ENCODE measurements at places on chromosomes 13 and 19.

DNA sequence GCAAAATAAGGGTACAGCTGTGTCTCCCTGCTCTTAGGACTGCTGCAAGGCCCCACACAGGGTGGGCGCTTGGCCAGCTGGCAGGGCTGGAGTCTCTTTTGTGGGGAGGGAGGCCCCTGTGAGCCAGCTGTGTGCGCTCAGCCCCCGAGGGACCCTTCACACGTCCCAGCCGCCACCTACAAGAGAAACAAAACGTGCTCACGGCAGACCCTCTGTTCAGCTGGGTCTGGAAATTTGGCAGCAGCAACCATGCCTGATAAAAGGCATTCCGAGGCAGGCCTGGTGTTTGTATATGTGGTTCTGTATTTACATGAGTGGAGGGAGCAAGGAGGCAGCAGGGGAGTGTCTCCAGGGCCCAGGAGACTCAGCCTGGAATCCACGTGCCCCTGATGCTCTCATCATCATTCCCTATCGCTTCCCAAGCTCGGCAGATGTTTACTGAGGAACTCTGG is 49.7 kb downstream of the CRTC1 start:
- no peak for DNase-seq

- no peak for DNase-seq
These were observed 13.0 kb upstream of the SOX1 start for GRCh38 chr13:112053744-112054615.

DNA sequence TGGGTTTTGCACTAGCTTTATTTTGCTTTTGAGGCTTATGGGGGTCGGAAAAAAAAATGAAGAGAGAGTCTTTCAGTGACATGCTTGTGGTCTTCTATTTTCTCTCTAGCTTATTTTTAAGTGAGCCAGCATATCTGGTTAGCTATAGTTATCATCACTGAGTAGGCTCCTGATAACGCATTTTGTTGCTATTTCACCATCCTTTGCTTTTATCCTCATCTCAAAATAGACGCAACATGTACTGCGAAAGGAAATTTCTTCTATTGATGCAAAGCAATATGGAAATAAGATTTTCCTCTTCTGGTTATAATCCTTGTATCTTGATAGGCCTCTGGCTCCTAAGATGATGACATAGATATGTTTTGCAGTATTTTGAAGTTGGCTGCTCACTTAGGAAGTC is 273.8 kb downstream of the OXGR1 start:
- no peak for DNase-seq

DNA sequence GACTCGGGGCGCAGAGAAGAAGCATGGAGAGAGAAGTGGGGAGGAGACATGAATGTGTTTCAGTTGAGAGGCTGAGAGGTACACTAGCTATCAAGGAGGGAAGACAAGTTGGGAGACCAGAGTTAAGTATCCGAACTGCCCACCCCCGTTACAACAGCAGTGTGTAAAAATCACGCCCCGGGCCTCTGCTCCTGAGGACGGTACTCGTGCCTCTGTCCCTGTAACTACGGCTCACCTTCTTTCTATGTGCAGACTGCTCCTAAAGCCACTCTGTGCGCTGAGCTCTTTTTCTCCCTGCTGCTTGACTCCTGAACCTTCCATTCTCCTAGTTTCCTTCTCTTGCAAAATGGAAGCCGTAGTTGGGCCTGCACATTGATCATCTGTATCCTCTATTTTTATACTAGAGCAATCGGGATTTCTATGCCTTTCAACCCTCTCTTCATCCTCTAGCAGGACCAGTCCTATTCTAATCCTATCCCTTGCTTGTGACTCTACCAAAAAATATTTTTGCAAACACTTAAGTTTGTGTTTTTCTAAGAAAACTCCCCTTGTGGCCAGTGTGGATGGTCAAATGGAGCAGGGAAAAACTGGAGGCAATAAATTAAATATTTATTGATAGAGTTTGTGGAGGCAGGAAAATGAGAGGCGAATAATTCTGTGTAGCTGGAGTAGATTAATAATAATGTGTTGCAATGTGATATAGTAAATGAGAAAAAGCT is 569 bp downstream of the POLR1D start:
- DNase-seq = no peak

DNA sequence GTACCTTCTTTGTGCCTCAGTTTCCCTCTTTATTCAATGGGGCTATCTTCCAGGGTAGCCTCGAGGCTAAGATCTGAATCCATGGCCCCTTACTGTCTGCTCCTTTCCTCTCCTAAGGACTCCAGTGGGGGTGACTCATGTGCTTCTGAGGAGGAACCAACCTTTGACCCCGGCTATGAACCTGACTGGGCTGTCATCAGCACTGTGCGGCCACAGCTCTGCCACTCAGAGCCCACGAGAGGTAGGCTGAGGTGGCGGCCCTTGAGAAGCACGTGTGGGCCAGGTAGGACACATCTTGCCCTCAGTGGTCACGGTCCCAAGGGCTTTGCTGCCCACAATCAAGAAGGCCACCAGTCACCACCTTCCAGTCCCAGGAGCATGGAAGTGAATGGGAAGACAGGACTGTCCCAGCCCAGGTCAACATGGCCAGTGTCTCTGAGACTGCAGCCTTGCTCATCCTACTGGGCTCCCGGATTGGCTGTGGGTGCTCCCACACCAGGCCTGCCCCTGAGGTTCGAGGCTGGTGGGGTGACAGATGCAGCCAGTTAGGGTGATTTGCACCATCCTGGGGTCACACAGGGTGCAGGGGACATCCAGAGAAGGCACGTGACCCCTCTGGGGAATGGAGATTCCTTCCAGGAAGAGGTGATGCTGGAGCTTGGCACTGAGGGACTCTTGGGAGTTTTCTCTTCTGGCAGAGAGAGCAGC is 2.8 kb downstream of the TBC1D17 start:
- no peak for DNase-seq

- DNase-seq = peak; percentile 91
These were observed 18.8 kb downstream of the RFX1 start for GRCh38 chr19:13987101-13987890.

DNA sequence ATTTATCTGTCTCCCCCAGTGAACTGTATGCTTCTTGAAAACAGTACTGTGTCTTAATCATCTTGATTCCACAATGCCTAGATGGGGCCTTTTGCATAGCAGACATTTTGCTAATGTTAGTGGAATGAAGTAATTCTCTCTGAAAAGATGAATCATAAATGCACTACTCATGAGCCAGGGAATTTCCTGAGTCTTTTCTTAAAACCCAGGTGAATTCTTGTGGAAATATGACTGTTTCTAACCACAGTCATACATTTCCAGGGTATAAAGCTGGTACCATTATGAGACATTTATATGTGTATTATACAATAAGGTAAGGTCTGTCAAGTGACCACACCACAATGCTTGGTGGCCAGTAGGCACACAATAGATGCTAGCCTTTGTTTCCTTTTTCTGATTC is 5.5 kb upstream of the KCTD4 start:
- no peak for DNase-seq

- DNase-seq = no peak
These were observed 253.3 kb downstream of the KCNRG start for GRCh38 chr13:50268500-50268899.

DNA sequence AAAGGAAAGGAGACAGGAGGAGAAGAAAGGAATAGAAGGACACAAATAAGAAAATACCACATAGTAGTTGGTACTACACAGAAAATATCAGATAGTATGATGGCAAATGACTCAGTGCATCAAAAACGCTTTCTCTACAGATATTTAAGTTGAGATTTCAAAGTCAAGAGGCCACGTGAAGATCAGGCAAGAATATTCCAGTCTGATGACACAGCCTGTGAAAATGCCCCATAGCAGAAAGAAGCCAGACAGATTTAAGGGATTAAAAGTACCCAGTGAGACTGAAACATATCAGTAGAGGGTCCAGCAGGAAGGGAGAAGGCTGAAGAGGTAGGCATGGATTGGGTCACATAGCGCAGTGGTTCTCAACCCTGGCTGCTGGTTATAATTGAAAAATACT is 113.7 kb downstream of the VWA8 start:
- no peak for DNase-seq

DNA sequence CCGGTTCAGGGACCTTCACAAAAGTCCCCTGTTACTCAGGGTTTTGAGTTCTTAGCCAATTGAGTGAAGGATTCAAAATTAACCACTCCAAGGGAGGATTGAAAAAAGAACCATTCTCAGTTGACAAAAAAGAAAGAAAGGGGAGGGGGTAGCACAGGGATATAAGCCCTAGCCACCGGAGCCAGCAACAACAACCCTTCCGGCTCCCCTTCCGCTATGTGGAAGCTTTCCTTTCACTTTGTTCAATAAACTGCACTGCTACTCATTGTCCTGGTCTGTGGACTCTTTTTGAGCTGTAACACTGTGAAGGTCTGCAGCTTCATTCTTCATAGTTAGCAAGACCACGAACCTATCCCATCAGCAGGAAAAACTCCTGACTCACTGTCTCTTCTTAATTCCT is 1488.1 kb upstream of the PRR20A start:
- no peak for DNase-seq

DNA sequence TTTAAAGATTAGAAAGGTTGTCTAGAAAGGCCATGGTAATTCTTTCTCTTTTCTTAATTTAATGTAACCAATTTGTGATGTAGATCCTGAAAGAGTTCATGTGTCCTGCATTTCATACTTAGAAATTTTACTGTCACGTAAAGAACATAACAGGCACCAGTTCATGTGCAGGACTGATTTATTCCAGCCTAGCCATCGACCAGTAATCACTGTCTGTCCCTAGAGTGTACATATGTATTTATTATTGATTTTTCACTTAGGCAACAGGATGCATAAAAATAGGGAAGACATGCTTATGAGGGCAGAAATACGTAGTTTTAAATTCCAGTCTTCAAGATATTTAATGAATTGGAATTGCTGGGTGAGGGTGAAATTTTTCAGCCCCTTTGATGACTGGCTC is 37.6 kb downstream of the TDRD12 start:
- DNase-seq = no peak

DNA sequence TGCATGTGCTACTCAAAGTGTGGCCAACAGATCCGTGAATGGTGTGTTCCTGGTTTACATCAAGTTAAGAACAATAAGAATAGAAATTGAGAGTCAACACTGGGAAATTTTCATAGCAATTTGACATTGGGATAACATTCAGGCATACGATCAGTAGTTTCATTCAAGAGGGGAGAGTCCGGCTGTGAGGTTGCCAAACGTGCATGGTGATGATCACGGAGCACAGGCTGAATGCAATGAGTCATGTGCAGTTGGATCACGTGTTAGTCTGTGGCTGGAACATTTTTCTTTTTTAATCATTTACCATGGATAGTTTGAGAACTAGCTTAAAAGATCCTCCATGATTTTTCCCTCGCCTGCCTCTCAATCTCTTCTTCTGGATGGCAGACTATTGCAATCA is 2.5 kb upstream of the DCT start:
- DNase-seq = no peak

DNA sequence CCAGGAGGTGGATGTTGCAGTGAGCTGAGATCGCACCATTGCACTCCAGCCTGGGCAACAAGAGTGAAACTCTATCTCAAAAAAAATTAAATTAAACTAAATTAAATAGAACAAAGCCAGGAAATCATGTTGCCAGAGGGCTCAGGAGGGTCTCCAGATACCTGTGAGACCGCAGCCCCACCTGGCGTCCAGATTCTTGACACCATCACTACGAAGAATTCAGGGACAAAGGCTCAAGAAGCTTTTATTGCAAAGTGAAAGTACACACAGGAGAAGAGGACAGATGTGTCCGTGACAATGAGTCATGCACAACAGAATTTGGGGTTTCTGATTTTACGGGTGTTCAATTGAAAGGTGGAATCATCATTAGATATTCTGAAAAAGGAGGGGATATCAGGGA is 76.6 kb downstream of the STOML3 start:
- no peak for DNase-seq

DNA sequence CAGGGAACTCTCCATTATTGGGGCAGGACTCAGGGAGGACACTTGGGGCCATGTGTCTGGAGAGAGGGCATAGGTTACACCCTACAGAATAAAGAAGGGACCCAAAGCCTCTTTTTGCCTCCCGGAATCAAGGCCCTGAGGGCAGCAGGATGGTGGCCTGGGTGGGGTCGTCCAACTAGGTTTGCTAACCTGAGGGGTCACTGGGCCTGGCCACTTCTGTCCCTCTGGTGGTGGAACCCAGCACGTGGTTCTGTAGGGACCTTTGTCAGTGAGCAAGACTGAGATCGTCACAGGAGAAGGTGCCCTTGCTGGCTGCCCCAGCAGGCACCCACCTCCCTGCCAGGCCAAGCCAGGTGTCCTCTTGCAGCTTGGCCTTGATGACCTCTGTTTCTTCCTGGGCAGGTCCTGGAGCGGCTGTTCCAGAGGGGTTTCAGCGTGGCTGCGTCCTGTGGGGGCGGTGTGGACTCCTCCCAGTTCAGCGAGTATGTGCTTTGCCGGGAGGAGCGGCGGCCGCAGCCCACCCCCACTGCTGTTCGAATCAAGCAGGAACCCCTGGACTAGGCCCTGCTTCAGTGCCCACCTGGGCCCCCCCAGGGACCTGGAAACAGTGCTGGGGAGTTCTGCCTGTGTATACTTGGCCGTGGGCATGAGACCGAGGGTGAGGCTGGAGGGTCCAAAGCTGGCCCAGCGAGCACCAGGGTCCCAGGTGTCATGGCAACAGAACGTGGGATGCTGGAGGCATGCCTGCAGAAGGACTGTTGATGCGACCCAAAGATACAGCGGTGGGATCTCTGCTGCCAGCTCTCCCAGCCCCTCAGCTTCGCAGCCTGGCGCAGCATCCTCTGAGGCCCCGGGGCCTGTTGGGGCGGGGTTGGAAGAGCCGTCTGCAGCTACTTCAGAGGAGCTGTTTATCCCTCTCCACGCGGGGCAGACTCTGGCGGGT is 16.0 kb downstream of the KCTD15 start:
- DNase-seq = no peak

DNA sequence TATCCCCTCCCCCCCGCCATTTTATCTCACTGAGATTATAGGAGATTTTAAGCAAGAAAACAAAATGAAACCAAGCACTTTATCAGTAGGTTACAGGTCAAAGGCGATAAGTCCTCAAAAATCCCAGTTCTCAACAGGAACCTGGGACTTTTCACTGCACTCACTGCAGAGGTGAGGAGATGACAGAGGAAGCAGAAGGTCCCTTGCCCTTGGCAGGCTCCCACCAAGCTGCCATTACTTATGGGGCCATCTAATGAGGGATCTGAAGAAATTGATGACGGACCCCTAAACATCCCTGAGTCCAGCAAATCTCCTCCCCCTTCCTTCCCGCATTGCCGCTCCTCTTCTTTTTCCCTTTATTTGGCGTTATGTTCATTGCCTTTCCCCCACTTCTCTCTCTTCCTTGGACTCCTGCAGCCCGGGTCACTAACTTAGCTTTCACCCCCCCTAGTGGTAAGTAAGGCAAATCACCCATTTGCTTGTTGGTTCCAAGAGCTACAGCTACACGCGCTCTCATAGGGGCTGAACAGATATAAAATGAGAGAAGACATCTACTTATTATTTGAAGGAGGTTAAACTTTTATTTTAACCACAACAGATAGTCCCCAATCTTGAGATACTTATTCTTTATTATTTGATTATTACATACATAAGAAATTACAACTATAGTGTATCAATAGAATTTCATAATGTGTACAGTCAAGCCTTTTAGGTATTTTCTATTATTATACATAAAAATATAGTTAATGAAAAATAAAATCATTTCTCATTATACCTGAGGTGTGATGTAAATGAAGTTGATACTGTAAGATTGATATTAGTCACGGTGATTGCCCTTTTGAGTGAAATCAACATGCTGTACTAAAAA is 52.0 kb upstream of the ARGLU1 start:
- DNase-seq = peak; percentile 70
